Stimulated activated CD4-positive, alpha-beta T cell treated with anti-CD3 and anti-CD28 coated beads, Interleukin-12 subunit alpha, Interleukin-12 subunit beta, amount 100 ng/mL, for 48 hours (primary cell): ENCODE measurements at places on chromosomes 16 and 17.
A peak's percentile ranks its signal among the peaks of the same experiment; 100 is the strongest.

- no peak for DNase-seq
These were observed 1343.7 kb upstream of the GOT2 start for GRCh38 chr16:60077861-60078260.

DNA sequence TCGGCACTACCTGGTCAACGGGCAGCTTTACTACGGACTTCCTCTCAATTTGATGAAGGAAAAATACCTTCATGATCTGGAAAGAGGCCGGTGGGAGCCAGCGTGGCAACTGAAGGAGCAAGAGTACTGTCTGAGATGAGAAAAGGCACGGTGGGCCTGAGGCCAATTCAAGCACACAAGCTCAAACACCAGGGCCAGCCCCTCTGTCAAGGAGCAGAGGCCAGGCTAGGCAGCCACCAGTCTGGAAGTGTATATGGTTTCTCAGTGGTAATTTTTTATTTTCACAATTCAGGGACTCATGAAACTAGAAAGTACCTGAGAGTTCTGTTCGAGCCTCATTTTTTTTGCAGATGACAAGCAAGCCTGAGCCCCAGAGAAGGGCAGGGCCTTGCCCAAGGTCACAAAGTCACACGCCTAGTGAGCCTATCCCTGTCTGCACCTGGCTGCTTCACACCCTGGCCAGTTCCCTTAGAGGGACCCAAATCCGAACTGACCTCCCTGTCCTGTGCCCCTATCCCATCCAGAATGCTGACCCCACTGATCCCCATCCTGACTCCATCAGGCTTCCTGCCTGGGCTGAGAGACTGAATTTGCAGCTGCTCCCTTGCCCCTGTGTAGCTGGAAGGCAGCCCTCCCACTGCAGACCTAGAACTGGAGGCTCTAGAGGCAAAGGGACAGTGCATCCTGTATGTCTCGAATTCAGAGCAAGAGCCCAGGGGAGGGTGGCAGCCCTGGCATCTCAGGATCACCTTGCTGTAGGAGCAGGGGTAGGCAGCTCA lies 4.8 kb upstream of the TBX2 start:
- no peak for DNase-seq

DNA sequence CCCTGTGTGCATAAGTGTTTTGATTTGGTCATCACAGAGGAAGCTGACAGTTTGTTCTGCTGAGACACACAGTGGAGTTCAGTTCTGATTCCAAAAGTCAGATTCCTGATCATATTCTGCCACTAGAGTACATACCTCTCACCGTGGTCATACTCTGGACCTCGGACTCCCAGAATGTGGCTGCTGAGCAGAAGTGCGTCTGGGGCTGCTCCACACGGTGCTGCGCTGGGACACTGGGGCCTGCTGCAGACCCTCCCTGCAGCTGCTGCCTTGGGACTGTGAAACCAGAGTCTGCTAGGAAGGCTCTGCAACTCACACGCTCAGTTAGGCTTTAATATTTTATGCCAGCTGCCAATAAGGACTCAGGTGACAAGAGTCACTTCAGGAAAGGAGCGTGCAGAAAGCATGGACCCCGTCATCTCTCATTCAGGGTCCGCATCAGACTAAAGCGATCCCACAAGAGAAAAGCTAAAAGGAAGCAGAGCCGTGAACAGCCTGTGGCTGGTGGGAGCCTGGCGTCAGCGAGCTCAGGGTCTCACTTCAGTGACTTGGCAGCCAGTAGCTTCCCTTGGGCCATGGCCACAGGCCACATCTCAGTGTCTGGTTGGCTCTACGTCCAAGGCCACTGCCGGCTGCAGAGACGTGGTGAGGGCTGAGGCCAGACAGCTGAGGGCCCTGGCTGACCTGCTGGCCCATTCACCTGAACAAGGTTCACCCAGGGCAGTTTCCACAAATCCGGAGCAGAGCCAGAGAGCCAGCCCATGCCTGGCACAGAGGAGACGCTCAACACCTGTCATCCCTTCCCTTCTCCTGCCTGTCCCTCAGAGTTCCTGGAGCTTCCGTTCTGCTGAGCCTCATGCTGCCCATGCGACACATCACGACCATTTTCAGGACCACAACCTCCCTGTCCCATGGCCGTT lies 24.7 kb upstream of the KIFC3 start:
- DNase-seq = no peak

- no peak for DNase-seq
These were observed 27.2 kb upstream of the TOB1 start for GRCh38 chr17:50893183-50893993.

GRCh38 chr16:68324780-68325357 lies 14.1 kb downstream of the PRMT7 start:
- no peak for DNase-seq

DNA sequence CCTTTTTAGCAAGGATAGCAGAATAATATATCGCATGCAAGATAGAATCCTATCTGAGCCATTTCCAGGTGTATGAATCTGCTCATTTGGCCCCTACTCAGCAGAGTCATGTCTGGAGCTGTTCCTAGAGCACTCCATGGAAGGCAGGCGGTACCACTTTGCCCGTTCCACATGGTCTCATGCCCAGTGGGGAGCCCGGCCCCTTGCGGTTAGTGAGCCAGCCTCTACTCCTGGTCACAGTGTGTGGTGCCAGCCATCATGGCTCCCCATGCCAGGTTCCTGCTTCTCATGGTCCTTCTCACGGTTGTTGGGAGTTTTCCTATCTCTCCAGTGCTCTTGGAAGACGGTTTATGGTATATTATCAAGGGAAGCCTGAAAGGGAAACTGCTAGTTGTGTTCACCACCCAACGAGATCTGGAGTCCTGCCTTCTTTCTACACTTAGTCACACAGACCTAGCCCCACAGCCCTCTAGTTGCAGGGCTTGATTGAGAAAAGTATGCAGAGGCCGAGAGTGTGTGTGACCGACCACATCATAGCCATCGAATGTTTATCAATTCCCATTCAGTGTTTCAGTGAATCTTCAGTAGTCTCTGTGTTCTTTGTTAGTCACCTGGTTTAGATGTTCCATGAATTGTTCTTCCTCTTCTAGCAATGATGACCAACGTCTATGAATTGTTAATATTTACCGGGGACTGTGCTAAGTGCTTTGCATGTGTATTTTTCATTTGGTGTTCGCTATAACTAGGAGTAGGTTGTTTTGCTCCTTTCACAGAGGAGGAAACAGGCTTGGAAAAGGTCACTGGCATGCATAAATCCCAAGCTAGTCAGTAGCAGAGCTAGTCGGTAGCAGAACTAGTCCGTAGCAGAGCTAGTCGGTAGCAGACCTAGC lies 9.6 kb downstream of the JPT2 start:
- DNase-seq = no peak

DNA sequence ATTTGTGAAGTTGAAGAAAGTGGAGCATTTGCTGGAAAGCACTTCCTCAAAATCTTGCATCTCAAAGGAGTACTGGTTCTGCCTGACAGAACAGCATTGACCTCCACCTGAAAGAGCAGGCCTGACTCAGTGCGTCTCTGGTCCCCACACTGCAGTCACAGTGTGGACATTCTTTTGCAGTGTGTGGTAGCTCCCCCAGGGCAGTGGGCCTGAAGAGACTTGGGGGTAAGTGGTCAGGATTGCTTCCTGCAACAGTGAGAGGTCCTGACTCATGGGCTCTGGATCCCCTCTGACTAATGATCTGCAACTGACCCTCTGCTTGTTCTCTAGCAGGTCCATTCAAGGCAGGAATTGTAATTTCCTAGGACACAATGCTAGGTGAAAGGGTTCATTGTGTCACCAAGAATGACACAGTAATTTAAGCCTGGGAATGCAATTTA lies 204.9 kb upstream of the KCNJ16 start:
- no peak for DNase-seq

DNA sequence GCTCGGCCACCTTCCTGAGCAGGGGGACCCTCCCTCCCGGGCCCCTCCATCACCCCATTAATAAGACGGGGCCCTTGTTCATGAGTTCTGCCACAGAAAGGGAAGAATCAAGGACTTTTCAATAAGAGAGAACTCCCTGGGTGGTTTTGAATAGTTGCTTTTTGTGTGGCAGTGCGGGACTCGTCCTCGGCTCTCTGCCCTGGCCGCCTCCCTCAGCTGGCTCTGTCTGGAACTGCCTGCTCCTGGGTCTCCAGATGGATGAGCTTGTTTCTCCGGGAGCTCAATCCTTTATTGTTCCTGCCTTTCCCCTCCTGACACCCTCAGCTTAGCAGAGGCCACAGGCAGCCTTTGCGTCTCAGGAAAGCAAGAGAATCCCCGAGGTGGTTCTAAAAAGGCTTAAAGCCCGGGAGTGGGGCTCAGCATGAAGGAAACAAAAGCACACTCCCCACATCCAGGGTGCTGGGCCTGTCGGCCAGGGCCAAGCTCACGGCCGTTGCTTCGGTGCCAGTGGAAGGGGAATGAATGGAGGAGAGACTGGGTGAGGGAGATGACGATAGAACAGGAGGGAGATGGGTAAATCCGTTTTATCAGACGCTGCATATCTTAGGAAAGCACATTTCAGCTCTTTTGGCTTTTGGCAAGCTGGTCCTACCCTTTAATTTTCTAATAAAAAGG lies 60.2 kb downstream of the RAI1 start:
- DNase-seq = no peak

GRCh38 chr17:48671697-48672171 lies 45.6 kb upstream of the HOXB9 start:
- peak; percentile 70 for DNase-seq
